Activated T-cell treated with anti-CD3 and anti-CD28 coated beads, Interleukin-2, amount 50 U/mL, for 48 hours (primary cell): ENCODE measurements at places on chromosomes 12 and 14.

DNA sequence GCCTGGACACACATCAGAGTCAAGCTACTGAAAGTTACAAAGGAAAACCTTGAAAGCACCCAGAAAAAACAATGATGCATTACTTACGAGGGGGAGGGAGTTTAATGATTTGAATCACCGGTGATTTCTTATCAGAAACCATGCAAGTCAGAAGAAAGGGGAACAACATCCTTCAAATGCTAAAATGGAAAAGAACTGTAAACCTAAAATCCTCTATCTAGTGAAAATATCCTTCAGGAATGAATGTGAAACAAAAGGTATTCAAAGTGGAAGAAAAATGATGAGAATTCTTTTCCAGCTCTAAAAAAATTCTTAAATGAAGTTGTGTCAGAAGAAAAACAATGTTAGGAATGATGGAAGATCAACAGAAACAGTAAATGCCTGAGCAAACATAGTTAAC, 16.8 kb downstream of the SCAF11 start:
- no peak for DNase-seq

DNA sequence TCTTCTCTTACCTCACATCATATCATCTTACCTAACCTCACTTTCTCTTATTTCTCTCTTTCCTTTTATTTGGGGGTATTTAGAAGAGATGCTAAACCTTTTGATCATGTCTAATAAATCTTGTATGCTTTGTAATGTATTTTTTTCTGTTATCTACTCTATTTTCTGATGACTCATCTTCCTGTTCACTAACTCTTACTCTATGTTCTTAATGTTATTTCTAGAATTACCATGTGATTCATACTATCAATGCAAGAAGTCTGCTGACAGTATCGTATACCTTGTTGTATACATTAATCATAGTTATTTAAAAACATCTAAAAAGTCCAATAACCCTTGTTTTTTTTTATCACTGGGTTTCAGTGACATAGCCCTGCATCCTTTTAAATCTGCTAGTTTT, 62.3 kb downstream of the MGAT4C start:
- no peak for DNase-seq

GRCh38 chr12:96210376-96211055, 16.3 kb downstream of the ELK3 start:
- DNase-seq = peak; percentile 73

DNA sequence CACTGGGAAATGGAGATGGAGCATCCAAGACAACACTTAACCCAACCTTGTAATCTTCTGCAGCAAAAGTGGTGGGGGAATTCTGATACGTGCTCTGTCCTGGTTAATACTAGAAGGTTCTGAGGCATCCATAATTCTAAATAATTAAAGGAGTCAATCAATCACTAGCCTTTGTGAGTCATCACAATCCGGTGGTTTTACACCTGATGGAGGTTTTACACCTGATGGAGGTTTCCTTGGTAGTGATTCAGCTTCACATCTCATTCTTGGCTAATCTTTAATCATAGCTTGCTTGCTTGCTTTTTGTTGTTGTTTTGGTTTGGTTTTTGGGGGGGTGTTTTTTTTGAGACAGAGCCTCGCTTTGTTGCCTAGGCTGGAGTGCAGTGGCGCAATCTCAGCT, 343.4 kb downstream of the DPF3 start:
- no peak for DNase-seq

DNA sequence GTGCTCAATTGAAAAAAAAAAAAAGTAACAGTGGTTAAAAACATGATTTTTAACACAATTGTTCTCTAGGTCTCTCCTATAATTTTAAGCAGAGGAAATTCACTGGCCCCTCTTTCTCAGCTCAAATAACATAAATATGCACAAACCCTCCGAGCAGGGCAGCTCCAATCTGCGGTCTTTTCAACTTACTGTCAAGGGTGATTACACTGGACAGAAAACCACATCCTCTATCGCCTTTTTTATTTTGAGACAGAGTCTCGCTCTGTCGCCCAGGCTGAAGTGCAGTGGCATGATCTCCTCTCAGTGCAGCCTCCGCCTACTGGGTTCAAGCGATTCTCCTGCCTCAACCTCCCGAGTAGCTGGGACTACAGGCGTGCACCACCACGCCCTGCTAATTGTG, 16.5 kb upstream of the GABARAPL1 start:
- DNase-seq = no peak

DNA sequence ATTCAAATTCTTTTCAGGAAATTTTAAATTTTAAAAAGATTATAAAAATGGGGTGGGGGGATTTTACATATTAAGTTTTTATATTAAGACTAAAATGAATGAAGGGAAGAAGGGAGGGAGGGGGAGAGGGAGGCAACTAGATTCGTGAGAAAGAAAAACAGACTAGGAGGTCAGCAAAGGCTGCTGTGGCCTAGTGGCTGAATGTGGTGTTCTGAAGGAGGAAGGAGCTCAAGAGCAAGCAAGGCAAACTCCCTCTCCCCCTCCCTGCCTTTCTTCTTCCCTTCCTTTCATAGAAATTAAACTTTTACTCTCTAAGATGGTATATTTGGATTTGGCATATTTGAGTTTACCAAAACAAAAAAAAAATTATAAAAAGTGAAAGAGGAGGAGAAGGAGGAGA, 18.1 kb downstream of the DYRK2 start:
- DNase-seq = no peak

DNA sequence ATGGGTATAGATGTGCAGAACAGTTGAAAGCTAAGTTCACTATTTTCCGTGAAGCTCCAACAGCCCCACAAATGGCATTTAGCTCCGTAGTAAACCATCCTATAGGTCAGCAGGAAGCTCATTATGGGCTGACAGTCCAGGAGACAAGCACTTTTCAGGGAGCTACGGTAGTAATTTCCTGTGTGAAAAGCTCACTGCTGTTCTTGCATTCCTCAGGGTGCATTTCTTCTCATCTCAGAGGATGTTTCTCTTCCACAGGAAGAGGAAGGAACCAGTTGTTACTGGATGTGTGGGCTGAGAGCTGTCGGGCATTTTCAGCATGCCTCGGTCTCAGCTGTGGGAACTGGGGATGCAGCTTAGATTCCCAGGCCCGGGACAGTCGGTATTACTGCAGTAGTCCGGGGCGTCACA, 72.8 kb downstream of the GALNT4 start:
- DNase-seq = no peak

- no peak for DNase-seq
Measured at GRCh38 chr12:116183741-116184141, 93.8 kb downstream of the MED13L start.
